ENCODE measurements at places on chromosomes 12 and 14. TPM values are rescaled to one million over a fixed set of nuclear protein-coding genes. Genes with fewer than 3 reads are reported as not detected.

CLEC14A gene
- not detected for total RNA-seq

LRP1-AS gene
- not detected for total RNA-seq

BDKRB2 gene
- not detected for total RNA-seq

- no peak for DNase-seq
Measured at GRCh38 chr14:58798173-58798572, 160.4 kb downstream of the DACT1 start.

DNA sequence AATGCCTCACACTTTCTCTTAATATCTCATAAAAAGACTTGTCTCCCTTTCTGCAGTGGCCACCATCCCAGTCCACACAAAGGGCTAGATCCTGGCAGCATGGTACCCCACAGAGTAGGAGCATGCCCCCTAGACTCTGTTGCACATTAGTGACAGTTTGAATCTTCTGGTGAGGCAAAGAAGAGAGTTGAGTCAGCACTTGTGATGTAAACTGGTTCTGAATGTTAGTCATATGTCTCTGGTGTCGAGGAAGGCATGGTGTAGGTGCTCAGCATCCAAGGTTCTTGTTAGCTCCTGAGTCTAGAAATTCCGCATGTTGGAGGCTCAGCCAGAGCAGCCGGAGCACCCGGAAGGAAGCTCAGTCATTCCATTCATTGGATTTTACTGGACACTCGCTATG is 9.8 kb downstream of the TTC9 start:
- no peak for DNase-seq

MYL2 gene
- total RNA-seq = not detected

DNA sequence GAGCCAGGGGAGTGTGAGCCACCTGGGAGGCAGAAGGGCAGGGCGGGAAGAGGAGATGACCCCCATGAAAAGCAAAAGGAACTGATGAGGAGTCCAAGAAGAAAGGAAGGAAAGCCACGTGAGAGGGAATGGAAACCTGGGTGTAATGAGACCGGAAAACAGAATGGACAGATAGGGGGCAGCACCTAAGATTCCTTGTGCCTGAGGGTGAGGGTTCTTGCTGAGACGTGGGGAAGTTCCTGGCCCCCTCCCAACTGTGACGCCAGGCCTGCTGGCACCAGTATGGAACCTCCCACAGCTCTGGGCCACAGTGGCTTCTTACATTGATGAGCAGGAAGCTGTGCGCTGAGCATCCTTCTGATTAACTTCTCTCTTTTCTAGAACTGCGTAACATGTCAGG is 30.8 kb downstream of the TTC7B start:
- DNase-seq = no peak

DNA sequence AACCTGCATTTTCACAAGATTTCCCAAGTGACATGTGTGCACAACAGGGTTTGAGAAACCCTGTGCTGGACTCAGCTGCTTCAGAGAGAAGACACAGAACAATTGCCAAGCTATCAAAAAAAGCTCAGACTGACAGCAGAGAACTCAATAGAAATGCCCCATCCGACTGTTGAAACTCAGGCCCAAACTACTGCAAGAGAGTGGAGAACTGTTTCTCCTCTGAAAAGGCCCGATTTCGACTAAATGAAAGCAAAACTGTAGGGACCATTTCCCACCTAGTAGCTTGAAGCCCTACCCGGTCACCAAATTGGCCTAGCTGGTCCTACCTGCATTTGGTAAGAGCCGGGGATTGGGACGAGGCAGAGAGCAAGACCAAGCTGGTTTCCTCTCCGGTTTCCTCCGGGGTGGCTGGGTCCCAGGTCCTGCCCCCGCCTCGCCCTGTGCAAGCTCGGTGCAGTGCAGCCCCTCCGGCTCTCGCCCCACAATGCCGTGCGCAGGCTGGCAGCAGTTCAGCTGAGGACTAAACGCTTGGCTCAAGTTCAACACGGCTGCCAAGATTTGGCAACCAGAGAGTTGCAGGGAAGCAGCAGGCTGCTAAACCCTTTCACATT is 1180.6 kb downstream of the VRK1 start:
- DNase-seq = no peak

LALBA gene
- not detected for total RNA-seq

GRCh38 chr12:93302331-93303229 is 75.1 kb upstream of the NUDT4 start:
- no peak for DNase-seq

- DNase-seq = no peak
Measured at GRCh38 chr14:89607453-89607852, 190.4 kb upstream of the FOXN3 start.

DNA sequence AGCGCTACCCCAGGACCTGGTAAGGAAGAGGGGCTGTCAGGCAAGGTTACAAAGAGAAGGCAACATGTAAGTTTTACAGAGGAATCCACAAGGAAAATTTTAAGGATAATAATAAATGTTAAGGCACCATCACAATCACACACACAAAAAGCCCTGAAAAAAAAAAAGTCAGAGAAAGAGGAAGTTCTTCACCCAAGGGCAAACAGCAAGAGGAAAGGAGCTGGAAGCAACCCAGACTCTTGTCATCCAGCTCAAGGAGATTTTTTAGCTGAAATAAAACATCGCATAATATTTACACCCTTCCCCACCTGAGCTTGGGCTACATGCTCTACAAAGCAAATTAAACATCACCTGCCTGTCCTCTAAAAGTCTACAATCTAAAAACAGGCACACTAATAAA is 9.5 kb downstream of the SPTB start:
- peak; percentile 49 for DNase-seq

DNA sequence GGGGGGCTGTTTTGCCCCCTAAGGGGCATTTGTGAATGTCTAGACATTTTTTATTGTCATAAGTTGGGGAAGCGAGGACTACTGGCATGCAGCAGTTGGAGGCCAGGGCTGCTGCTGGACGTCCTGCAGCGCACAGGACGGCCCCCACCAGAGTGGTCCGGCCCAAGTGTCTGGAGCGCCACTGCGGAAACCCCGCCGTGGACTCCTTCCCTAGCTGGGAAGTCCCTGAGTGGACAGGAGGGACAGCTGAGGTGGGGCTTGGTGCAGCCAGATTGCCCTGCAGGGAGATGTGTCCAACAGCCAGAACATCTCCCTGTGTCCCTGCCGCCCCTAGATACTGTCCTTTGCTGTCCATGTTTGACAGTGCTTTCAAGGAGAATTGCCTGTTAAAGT is 5.5 kb downstream of the CKB start:
- no peak for DNase-seq

- DNase-seq = no peak
Measured at GRCh38 chr14:33790996-33791395, 159.9 kb downstream of the EGLN3 start.

GRCh38 chr14:38611928-38612327 is 356.0 kb upstream of the CLEC14A start:
- no peak for DNase-seq

DNA sequence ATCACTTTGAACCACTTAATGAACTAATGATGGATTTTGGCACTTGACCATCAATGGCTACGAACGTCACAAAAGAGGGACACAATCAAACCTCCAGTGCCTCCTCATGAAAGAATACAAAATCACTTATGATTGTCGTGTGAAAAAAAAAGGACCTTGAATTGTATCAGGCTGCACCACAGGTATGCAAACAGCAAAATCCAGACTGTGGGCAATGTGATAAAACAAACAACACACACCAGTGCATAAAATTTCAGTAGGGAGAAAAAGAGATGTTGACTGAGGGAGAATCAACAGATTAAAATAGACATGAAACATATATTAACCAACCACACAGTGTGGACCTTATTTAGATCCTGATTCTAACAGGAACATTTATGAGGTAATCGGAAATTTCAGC is 2.6 kb downstream of the TSPAN8 start:
- DNase-seq = no peak

DNA sequence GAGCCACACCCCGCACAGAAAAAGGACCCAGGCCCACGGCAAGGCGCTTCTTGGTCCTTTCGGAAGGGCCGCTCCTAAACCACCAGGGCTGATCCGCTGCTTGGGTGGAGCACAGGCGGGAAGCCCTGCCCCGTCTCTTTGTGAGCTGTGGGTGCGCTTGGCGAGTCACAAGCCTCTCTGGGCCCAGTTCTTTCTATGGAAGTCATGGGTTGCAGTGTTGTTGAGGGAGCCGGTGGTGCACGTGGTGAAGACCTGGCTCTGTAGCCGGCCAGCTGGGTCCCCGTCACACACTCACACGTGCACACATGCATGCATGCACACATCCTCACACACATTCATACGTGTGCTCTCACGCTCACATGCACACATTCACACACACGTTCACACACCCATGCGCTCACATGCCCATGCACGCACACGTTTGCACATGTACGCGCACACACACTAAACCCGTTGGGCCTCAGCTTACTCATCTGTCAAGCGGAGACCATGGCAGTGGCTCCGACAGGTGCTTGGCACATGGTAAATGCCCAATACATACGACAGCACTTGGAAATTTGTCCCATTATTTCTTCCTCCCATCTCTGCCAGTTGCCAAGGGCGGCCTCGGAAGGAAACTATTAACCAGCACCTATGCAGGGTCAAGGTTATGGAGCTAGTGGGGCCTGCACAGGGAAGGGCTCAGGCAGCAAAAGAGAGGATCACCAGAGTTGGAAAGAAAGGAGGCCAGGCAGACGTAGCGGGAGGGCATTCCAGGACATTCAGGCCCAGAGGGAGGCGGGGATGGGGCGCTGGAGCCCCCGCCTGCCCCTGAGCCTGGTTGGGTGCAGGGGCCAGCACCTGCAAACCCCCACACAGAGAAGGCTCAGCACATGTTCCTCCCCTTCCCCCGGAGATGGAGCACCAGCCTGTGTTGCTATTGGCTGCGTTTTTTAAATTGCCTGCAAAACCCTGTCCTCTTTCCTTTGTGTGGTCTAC is 96.9 kb downstream of the SETD3 start:
- DNase-seq = no peak

FOXN4 gene
- not detected for total RNA-seq

DNA sequence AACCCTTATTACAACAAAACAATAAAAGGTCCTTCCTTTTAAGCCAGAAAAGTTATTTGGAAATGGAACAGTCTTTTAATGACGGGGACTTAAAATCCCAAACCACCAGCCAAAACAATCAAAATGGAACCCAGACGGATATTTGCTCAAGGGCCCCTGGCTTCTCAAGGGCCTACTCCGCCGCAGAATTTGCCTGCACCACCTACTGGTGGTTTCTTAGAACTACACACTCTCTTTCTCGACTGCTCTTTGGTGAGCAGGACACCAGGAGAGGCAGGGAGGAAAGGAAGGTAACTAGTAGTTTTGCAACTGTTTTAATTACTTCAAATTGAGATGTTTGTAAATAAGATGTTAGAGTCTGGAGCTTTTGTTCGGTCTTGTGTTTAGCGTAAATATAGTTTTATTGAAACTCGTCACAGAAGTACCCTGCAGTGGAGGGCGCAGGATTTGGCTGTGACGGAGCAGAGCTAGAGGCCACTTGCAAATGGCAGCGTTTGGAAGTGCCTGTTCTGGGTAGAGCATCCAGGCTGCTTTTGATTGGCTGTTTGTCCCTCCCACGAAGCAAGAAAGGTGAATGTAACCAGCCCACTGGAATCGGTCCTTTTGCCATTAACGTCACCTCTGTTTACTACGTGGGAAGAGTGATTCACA is 238.5 kb downstream of the CACNA1C start:
- DNase-seq = peak; percentile 86

SYNDIG1L gene
- not detected for total RNA-seq

DNA sequence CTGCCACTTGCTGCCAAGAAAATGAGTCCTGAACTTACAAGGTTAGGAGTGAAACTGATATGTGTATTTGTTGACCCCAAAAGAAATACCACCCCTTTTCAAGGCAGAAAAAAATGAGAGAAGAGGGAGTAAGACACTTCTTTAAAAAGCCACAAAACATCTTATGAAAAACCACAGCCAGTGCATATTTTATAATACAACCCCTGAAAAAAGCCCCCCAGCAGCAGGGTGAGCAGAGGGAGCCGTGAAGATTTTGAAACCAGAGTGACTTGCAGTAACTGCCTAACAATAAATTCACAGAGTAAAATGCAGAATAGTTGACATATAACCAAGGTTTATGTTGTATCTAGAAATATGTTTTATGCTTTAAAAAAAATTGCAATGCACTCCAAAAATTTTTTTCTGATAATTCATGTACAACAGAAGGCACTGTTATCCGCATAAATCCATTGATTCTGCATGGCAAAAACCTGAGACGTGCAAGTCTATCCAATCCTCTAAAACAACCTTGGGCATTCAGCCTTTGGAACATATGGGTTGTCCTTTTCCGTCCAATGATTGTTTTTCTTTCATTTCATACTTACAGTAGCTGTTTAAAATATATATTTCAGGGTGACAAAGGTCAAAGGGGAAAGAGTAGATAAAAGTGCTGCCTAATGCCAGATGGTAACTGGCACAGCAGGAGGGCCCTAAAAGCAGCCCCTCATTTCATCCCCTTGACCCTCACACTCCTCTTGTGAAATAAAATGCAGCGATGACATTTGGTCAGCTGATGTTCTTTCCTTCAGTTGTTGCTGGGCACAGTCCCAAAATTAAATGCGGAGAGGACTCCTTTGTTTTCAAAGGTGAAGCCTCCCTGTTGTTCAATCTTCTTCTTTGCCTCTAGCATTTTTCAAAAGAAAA is 65.3 kb downstream of the IPO8 start:
- no peak for DNase-seq

DNA sequence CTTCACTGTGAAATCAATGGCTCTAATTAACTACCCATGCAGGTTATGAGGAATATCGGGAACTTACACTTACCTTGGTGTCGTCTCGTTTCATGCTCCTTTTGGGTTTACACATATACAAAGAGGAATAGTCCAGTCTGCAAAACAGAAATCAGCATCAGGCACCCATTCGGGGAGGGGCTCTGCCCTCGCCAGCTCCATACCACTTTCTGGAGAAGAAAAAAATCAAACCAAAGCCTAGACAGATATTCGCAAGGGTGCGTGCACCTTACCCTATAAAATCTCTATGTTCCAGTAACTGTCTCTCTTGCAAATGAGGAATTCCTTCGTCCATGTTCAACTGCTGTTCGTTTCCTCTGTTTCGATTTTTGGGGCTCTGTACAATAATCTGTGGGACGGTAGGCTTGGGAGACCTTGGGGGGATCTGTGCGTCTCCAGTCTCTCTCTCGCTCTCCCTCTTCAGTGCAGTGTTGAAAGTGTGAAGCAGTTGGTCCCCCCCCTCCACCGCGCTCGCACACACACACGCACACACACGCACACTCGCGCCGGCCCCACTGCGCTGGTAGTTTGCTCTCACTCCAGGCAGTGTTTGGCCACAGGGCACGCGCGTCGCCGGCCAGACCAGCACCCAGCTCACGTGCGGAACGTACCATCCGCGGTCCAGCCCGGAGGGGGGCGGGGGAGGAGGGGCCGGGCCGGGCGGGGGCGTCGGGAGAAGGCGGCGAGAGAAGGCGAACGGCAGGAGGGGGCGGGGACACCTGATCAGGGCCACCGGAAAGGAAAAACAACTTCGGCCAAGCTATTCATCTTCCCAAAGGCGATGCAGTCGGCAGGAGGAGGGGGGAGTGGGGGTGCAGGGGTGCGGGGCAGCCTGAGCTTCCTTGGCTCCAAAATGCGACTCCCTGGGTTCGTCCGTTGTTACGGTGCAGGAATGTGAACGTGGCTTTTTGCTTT is at the start of gene BHLHE41:
TSS of gene BHLHE41 (minus strand) at position 592 of the 954 bp plus-strand sequence. CDS start at position 334, 258 bp downstream.
- peak; percentile 46 for DNase-seq

ACSM4 gene
- not detected for total RNA-seq

- no peak for DNase-seq
Measured at GRCh38 chr14:99579903-99580571, 24.0 kb downstream of the CCDC85C start.

Data from Karpas-422 (cell line).